Stimulated activated CD4-positive, alpha-beta T cell treated with anti-CD3 and anti-CD28 coated beads, Interleukin-1b, Interleukin-23, amount 100 ng/mL, for 1 hour (primary cell): ENCODE measurements at places on chromosomes 3 and 15.

DNA sequence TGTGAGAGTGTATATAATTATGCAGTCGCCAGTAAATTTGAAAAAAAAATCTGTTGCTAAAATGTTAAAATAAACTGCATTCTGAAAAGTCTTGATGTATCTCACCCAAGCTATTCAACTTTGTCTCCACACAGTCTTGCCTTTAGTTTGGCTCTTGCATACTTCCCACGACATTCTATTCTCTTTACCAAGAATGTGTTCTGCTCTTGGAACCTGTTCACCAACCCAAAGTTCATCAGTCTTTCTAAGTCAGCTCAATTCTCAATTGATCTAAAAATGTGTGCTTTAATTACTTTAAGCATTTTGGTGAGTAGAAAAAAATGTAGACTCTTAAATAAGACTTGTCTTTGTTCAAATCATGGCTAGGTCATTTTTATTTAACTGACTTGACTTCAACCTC is 657.7 kb upstream of the TBL1XR1 start:
- DNase-seq = no peak

- no peak for DNase-seq
These were observed 98.9 kb upstream of the CHL1 start for GRCh38 chr3:97417-98258.

GRCh38 chr3:162390891-162391290 is 894.3 kb downstream of the OTOL1 start:
- DNase-seq = no peak

DNA sequence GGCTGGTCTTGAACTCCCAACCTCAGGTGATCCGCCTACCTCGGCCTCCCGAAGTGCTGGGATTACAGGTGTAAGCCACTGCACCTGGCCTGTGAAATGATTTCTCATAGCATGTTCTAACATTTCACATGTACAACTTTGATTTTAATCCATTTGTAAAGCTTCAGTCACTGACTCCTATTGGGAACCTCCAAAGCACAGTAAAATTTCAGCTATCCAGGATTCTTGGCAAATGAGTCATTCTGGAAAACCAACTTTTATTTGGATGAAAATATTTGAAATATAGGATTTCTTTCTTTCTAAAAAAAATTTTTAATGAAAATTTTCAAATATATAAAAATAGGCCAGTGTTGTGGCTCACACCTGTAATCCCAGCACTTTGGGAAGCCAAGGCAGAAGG is 2.7 kb upstream of the LMAN1L start:
- no peak for DNase-seq

DNA sequence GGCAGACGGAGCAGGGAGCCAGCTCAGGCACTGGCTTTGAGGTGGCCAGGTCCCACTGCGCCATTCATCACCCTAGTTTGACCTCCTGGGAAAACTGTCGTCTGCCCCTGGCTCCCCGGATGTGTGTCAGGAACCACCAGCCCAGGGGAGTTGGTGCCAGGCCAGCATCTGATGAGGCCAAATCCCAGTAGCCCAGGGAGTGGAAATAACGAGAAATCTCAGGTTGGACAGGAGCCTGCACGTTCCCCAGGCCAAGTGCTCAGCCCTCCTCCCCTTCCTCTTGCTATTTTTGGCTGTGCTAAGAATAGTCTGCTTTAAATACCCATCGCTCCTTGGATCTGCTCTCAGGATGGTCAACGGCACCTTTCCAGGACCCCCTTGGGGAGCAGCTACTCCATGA is 93.1 kb upstream of the RPL32 start:
- no peak for DNase-seq

- no peak for DNase-seq
These were observed 23.7 kb upstream of the C3orf49 start for GRCh38 chr3:63795438-63795837.

- no peak for DNase-seq
These were observed 255.9 kb upstream of the LYSMD4 start for GRCh38 chr15:99989095-99989494.

- DNase-seq = no peak
These were observed 57.5 kb downstream of the SCN11A start for GRCh38 chr3:38994251-38994650.

DNA sequence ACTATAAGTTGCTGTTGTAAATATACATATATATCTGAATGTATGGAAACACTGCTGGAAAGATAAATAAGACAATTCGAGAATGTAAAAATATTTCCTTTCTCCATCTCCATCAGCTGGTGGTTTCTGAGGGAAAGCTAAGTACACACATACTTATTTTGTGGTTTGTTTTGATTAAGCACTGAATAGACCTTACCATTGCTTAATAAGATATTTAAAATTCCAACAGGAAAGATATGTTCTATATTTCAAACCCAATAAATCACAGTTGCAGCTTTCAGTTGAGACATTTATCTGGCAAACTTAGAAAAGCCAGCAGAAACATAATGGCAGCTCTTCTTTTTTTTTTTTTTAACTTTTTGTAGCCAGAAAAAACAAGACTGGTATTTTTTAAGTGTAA is 160.4 kb downstream of the VGLL3 start:
- no peak for DNase-seq
